ENCODE measurements at places on chromosomes 3 and 15.
A peak's percentile ranks its signal among the peaks of the same experiment; 100 is the strongest.

- no peak for DNase-seq
Measured at GRCh38 chr15:85044894-85045293, 63.2 kb downstream of the PDE8A start.

DNA sequence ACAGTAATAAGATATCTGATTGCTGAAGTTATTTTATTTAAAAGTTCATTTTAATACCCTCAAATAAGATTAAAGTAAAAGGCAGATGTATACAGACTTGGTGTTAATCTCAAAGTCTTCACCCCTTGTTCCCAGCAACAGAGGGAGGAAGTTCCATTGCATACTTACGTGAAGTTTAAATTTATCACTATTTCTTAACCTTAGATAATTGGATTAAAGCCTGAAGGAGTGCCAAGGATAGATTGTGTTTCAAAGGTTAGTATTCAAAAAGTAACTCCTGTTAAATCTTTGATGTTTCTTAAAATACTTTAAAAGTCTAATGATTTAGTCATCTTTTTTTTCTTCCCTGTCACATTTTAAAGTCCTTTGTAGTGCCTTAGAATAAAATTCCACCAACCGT lies 39.3 kb downstream of the ATP1B3 start:
- DNase-seq, result no peak

DNA sequence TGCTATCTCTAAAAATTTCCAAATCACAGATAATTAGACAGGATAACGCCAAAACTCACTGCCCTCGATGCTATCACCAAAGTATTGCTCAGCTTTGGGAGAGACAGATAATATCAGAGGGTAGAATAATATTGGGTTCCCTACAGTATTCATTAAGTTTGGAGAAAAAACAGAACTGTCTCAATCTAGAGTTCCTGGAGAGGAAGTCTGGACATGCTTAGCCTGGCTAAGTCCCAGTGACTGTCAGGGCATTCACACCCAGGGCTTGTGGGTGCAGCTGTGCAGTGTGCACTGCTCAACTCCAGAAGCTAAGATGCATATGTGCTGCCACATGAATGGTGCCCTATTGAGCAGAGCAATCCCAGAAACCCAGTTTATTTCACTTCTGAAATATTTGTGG lies 459.6 kb upstream of the DPH6 start:
- DNase-seq, result no peak

DNA sequence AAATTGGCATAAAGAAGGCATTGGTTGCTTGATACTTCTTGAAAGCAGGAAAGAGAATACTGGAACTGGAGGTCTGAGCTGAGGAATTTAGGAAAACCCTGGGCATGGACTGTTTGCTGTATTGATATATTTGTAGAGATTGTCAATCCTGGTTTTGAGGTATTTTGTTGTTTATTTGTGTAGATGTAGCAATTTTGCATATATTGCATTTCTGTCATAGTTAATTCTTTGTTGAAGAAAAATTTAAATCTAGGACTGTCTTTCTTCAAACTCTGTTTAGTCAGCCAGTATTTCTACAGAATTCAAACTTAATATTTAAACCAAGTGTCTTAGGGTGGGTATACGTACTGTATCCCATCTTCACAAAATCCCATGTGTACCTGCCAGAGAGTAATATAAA lies 9.5 kb downstream of the STT3B start:
- no peak for DNase-seq

GRCh38 chr3:172309741-172310427 lies 138.4 kb downstream of the GHSR start:
- DNase-seq, result no peak

GRCh38 chr3:195820186-195820585 lies 8.5 kb upstream of the MUC4 start:
- no peak for DNase-seq

GRCh38 chr3:130915567-130916292 lies 21.8 kb downstream of the ATP2C1 start:
- DNase-seq, result peak; percentile 21

DNA sequence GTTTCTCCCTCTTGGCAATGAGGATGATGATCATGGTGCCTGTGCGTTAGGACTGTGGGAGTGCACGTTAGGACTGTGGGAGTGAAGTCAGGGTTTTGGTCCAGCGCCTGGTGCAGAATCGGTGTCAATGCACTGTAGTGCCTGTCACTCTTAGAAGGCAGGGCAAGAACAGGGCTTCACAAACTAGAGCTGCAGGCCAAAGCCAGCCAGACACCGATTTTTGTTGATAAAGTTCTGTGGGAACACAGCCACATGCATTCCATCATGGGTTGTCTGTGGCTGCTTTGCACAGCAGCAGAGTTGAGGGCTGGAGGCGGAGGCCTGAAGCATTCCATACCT lies 32.6 kb upstream of the NR2C2 start:
- DNase-seq, result no peak

DNA sequence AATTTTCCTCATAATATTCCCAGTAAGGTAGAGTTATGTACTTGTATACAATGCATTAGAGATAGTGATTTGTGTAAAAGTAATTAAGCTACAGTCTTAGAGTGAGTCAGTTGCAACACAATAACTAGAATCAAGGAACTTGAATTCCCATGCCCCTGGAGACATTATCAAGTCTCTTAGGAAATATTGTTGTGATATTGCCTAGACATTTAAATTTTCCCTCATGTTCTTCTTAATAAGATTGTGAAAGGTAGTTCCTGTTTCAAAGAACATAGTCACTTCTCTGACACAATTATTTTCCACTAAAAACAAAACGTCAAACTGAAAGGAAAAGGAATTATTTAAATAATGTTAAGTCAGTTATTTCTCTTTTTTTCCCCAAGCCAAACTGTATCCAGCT lies 13.0 kb upstream of the ATP1B3 start:
- DNase-seq, result peak; percentile 47

DNA sequence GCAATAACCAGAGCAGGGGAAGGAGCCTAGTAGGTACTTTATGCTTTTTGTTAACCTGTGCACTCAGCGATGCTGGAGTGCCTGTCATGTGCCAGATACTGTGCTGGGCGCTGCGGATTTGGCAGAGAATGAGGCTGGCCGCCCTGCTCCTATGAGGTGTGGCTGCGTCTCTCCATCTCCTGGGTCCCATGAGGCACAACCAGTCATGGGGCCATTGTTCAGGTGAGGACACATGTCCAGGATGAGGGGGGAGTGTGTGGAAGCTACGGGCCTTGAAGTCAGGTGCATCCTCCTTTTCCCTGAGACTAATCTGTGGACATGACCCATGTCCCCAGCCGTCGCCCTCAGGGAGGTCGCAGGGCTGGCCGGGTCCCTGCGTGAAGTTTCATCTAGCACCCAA lies 963 bp upstream of the TXNRD3 start:
- no peak for DNase-seq

DNA sequence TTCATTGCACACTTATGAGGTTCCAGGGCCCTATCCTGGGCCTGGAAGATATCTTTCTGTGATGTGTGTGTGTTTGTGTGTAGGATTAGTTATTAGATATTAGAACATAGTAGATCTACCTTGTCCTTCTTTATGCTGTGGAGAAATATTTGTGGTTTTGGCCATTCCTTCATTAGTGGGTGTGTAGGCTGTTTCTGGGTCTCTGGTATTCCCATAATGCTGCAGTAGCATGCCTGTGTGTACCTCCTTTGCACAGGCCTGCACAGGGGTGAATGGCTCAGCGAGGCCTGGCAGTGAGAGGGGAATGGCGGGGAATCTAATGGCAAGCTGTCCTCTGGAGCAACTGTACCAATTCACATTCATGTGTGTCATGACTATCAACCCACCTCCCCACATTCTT lies 125.8 kb upstream of the MRPS22 start:
- DNase-seq, result no peak

- DNase-seq, result no peak
Measured at GRCh38 chr3:95227092-95227491, 1164.2 kb downstream of the NSUN3 start.

GRCh38 chr3:22594990-22595389 lies 608.1 kb upstream of the UBE2E2 start:
- no peak for DNase-seq

- DNase-seq, result no peak
Measured at GRCh38 chr3:58723173-58723572, 56.6 kb upstream of the FAM3D start.

Data from NB4 (cell line).